ENCODE measurements at places on chromosomes 12 and 14. TPM values are rescaled to one million over a fixed set of nuclear protein-coding genes. Genes with fewer than 3 reads are reported as not detected.

DNA sequence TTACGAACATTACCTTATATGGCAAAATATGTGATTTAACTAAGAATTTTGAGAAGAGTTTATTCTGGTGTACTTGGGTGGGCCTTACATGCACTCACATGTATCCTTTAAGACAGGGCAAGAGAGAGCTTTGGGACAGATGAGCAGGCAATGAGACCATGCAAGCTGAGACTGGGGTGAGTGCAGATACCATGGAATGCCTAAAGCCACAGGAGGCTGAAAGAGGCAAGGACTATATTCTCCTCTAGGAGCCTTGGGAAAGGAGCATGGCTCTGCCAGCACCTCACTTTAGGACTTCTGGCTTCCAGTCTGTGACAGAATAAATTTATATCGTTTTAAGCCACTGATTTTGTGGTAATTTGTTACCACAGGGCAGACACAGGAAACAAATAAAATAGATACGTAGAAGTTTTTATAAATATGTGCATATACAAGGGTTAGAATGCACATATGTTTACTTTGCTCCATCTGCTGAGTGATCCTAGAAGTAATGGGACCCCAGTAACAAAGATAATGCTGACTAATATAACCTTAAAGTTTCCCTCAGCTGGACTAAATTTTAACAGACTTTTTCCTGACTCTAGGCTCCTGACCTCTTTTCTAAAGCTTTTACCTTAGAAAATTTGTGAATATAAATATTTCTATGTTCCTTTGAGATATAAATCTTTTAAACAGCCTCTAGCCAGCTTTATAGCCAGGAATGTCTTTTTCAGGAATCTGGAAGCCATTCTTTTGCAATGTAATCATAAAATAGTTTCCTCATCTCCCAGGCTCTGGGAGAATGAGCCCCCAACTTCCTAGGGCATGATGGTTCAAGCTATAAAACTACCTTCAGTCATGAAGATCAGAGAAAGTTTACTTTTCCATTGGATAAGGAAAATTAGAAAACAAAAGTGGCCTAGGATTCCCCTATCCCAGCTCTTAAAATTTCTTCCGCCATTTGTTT lies 216.8 kb downstream of the PPFIA2 start:
- H3K4me3 ChIP-seq: no peak overlapping the region
- DNase-seq: no peak
- no peaks in the 10 kb centered on the region for H3K27me3 ChIP-seq
- H3K27ac ChIP-seq: no peak overlapping the region

DNA sequence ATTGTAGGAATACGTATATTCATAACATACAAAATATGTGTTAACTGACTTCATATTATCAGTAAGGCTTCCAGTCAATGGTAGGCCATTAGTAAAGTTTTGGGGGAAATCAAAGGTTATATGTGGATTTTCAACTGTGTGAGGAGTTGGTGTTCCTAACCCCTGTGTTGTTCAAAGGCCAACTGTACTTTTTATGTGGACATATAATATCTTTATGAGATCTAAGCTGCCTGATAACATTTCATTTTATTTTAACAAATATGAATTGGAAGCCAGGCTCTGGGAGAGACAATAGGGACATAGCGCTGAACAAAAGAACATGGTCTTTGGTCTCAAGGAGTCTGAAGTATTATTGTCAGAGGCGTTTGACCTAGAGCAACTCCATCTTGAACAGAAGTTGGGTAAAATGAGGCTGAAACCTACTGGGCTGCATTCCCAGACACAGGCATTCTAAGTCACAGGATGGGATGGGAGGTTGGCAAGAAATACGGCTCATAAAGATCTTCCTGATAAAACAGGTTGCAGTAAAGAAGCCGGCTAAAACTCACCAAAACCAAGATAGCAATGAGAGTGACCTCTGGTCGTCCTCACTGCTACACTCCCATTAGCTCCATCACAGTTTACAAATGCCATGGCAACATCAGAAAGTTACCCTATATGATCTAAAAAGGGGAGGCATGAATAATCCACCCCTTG lies 147.2 kb downstream of the KSR2 start:
- H3K36me3 ChIP-seq: no peaks in the 10 kb centered on the region
- no peak for DNase-seq
- H3K27ac ChIP-seq: no peak overlapping the region
- H3K27me3 ChIP-seq: no peaks in the 10 kb centered on the region
- no peak overlapping the region for H3K4me3 ChIP-seq

DNA sequence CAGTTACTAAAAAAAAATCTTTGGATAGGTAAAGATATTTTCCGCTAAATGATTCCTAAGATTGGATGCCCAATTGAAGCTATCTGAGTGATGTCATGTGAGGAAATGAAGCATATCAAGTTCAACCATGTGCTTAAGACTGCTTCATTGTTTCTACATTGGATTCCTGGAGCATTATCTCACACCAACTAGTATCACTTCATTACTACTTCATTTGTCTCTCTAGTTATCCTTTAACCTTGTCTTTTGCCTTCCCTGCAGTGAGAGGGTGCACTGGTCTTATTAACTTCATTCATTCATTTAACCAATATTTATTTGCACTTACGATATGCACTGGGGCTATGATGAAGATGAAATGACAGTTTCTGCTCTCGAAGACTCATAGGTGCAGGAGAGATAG lies 198.1 kb downstream of the SLC38A4 start:
- no peak overlapping the region for H3K27ac ChIP-seq
- H3K27me3 ChIP-seq: no peaks in the 10 kb centered on the region
- H3K36me3 ChIP-seq: no peaks in the 10 kb centered on the region
- H3K4me3 ChIP-seq: no peak overlapping the region
- H3K4me1 ChIP-seq: no peaks in the 10 kb centered on the region

- peaks cover 17% of the 10 kb centered on the region for H3K4me1 ChIP-seq
- peaks cover 77% of the 10 kb centered on the region for H3K36me3 ChIP-seq
- no peak for DNase-seq
- H3K27ac ChIP-seq: no peak overlapping the region
- no peak overlapping the region for H3K4me3 ChIP-seq
Measured at GRCh38 chr14:75969126-75969525, 12.7 kb downstream of the TGFB3 start.

GRCh38 chr14:29649170-29649569 lies 278.5 kb downstream of the PRKD1 start:
- H3K27me3 ChIP-seq: no peaks in the 10 kb centered on the region
- H3K4me1 ChIP-seq: no peaks in the 10 kb centered on the region
- peaks cover 5% of the 10 kb centered on the region for H3K36me3 ChIP-seq
- H3K27ac ChIP-seq: no peak overlapping the region

DNA sequence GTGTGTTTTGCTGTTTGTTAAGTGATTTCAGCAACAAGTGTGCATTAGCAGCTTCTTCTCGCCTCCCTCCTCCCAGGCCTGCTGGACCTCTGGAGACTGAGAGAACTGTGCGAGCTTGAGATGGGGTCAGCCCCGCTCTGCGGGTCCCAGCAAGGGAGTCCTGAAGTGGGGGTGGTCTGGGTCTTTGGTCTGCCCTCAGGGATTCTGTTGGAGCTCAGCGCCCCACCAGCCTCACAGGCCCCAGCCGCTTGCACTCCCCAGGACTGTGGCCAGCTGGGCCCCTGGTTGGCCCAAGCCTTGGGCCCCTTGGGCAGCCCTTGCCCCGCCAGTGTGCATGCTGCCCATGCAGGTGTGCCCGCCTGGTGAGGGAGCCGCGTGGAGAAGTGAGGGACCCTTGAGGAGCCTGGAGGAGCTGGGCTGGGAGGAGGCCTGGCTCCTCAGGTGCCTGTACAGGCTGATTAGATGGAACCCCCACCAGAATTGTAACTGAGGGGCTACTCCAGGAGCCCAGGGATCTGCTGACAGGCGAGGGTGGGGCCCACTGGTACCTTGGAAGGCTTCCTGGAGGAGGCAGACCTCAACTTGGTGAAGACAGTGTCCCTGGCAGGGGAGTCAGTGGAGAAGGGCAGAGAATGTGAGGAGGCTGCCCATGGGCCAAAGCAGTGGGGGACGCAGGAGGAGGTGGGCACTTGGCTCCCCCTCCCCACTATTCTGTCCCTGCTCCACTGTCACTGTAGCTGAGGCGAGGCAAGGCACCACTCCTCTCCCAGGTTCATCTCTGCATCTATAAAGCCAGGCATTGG lies 56.7 kb downstream of the BEGAIN start:
- no peak for DNase-seq
- peaks cover 16% of the 10 kb centered on the region for H3K36me3 ChIP-seq
- H3K4me1 ChIP-seq: peaks cover 15% of the 10 kb centered on the region
- no peak overlapping the region for H3K27ac ChIP-seq
- no peaks in the 10 kb centered on the region for H3K27me3 ChIP-seq

FBLN5 gene
- total RNA-seq: 31.5 TPM

Data from muscle of leg (tissue), 16 donors.